ENCODE measurements at places on chromosomes 13 and 19.

- no peak for DNase-seq
These were observed 136.0 kb downstream of the KDM4B start for GRCh38 chr19:5104871-5105351.

DNA sequence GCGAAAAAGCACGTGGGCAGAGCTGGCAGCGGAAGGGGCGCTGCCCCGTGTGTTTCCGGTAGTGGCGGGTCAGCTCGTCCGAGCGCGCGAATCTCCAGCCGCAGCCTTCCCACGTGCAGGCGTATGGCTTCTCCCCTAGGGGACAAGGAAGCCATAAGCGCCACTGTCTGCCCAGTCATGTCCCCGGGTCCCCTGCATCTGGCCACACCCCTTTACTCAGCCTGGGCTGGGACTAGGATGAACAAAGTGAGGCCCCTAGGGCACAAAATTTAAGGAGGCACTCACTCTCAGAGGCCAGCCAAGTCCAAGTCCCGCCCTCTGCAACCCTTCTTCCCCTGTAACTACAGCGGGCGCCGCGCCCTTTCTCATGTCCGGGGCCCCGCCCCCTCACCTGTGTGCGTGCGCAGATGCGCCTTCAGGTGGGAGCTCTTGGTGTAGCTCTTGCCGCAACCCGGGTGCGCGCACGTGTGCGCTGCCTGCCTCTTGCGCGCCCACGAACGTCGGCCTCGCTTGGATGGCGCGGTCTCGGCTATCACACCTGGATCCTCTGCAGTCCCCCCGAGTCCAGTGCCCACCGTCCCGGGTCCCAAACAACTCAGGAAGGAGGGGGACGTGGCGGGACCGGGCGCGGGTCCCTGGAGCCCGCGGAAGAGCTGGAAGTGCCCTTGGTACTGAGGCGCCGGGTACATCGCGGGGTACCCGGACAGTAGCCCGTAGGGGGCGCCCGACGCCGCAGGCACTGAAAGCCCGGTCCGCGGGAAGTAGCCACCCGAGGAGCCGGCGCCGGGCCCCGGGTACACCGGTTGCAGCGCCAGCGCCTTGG lies 1.9 kb downstream of the KLF1 start:
- DNase-seq, result peak; percentile 90

GRCh38 chr13:51804295-51805172 lies 571 bp upstream of the DHRS12 start:
- no peak for DNase-seq

- no peak for DNase-seq
These were observed 168.9 kb upstream of the TSC22D1 start for GRCh38 chr13:44744880-44745633.

GRCh38 chr19:46283771-46284170 lies 13.1 kb upstream of the HIF3A start:
- no peak for DNase-seq

Data from hematopoietic multipotent progenitor cell treated with erythropoietin and hydrocortisone succinate and interleukin-3 and kit ligand, for 15 days (in vitro differentiated cells).